Type B pancreatic cell (in vitro differentiated cells): ENCODE measurements at places on chromosomes 1 and 21. TPM values are rescaled to one million over a fixed set of nuclear protein-coding genes. Genes with fewer than 3 reads are reported as not detected.

C21orf58 gene
- 14.0 and 36.6 TPM in 2 replicates for total RNA-seq

L1TD1 gene
- total RNA-seq = 2.9 and 6.2 TPM in 2 replicates

TCHHL1 gene
- 6.5 and 22.3 TPM in 2 replicates for total RNA-seq

PFKL gene
- total RNA-seq = 135 and 178 TPM in 2 replicates

CR1L gene
- total RNA-seq = not detected in 2 replicates

HUNK gene
- 11.3 and 44.0 TPM in 2 replicates for total RNA-seq

GBP1 gene
- total RNA-seq = 16.0 and 52.4 TPM in 2 replicates

PIK3R3 gene
- total RNA-seq = 14.0 and 47.5 TPM in 2 replicates

LCE2B gene
- total RNA-seq = not detected in 2 replicates

BLACAT1 gene
- total RNA-seq = 2.4 and 6.8 TPM in 2 replicates

NCF2 gene
- total RNA-seq = 0.68 and 2.2 TPM in 2 replicates

LCK gene
- total RNA-seq = not detected in 2 replicates

CEP170 gene
- 21.6 and 83.8 TPM in 2 replicates for total RNA-seq

AHCTF1 gene
- 27.0 and 34.9 TPM in 2 replicates for total RNA-seq

MIXL1 gene
- total RNA-seq = 0.14 and 0.63 TPM in 2 replicates

CFHR5 gene
- total RNA-seq = not detected in 2 replicates

NOTCH2 gene
- 93.6 and 142 TPM in 2 replicates for total RNA-seq

EDARADD gene
- 14.8 and 39.9 TPM in 2 replicates for total RNA-seq

CFHR4 gene
- not detected in 2 replicates for total RNA-seq

DNASE2B gene
- total RNA-seq = not detected in 2 replicates

RAP1GAP gene
- 18.5 and 20.3 TPM in 2 replicates for total RNA-seq

FCRL1 gene
- not detected in 2 replicates for total RNA-seq

KCNT2 gene
- total RNA-seq = 4.1 and 10.9 TPM in 2 replicates

LCE3E gene
- total RNA-seq = not detected in 2 replicates

FMO1 gene
- 0.74 and 1.8 TPM in 2 replicates for total RNA-seq

APP gene
- total RNA-seq = 329 and 415 TPM in 2 replicates

SLC30A10 gene
- total RNA-seq = 2.2 and 3.1 TPM in 2 replicates

CLEC20A gene
- not detected in 2 replicates for total RNA-seq

AZIN2 gene
- 5.1 and 8.9 TPM in 2 replicates for total RNA-seq

PRXL2B gene
- 33.7 and 40.3 TPM in 2 replicates for total RNA-seq

CTH gene
- 8.7 and 10.1 TPM in 2 replicates for total RNA-seq

GJA9 gene
- not detected in 2 replicates for total RNA-seq

TNFRSF14 gene
- 4.2 and 8.5 TPM in 2 replicates for total RNA-seq

ACTL8 gene
- 0.22 TPM in 1 of 2 replicates, not detected in the other for total RNA-seq

KRTAP21-1 gene
- not detected in 2 replicates for total RNA-seq

CD160 gene
- not detected in 2 replicates for total RNA-seq

GAS5 gene
- 501 and 574 TPM in 2 replicates for total RNA-seq

SLC45A1 gene
- 0.67 and 2.7 TPM in 2 replicates for total RNA-seq
